ENCODE measurements at places on chromosomes 1 and 21. TPM values are rescaled to one million over a fixed set of nuclear protein-coding genes. Genes with fewer than 3 reads are reported as not detected.

The ZSWIM5 gene
- 0.20 TPM for total RNA-seq

The OR2AK2 gene
- total RNA-seq = not detected

The KPRP gene
- total RNA-seq = not detected

The GBP7 gene
- total RNA-seq = not detected

The SH2D1B gene
- total RNA-seq = under 0.01 TPM

The GJA4 gene
- total RNA-seq = not detected

The DYRK1A gene
- total RNA-seq = 43.4 TPM

The AMY1C gene
- total RNA-seq = not detected

The EPHA2 gene
- 0.73 TPM for total RNA-seq

The HEYL gene
- not detected for total RNA-seq

The TPTE gene
- not detected for total RNA-seq

The LMOD1 gene
- 0.20 TPM for total RNA-seq

The C1orf116 gene
- total RNA-seq = under 0.01 TPM

The MATN1 gene
- not detected for total RNA-seq

The IQGAP3 gene
- total RNA-seq = 32.7 TPM

The TMEM50A gene
- 78.8 TPM for total RNA-seq

The GBP2 gene
- 15.1 TPM for total RNA-seq

The CRP gene
- total RNA-seq = not detected

The ADCY10 gene
- total RNA-seq = under 0.01 TPM

The MROH7 gene
- 0.37 TPM for total RNA-seq

The LDLRAD2 gene
- total RNA-seq = not detected

The RGS8 gene
- not detected for total RNA-seq

The KCNN3 gene
- under 0.01 TPM for total RNA-seq

The CYYR1 gene
- not detected for total RNA-seq

The TPR gene
- total RNA-seq = 63.2 TPM

The CFHR4 gene
- not detected for total RNA-seq

The NMNAT1 gene
- 9.2 TPM for total RNA-seq

The RIMKLA gene
- total RNA-seq = not detected

The SLC1A7 gene
- total RNA-seq = not detected

The LHX8 gene
- not detected for total RNA-seq

The DNAJC8 gene
- total RNA-seq = 53.4 TPM

The CD1E gene
- not detected for total RNA-seq

The HAPLN2 gene
- total RNA-seq = not detected

The NENF gene
- total RNA-seq = 36.0 TPM
